ENCODE measurements at places on chromosomes 3 and 15.

GRCh38 chr3:115148142-115148790 lies 1.2 kb upstream of the ZBTB20 start:
- DNase-seq, result no peak

DNA sequence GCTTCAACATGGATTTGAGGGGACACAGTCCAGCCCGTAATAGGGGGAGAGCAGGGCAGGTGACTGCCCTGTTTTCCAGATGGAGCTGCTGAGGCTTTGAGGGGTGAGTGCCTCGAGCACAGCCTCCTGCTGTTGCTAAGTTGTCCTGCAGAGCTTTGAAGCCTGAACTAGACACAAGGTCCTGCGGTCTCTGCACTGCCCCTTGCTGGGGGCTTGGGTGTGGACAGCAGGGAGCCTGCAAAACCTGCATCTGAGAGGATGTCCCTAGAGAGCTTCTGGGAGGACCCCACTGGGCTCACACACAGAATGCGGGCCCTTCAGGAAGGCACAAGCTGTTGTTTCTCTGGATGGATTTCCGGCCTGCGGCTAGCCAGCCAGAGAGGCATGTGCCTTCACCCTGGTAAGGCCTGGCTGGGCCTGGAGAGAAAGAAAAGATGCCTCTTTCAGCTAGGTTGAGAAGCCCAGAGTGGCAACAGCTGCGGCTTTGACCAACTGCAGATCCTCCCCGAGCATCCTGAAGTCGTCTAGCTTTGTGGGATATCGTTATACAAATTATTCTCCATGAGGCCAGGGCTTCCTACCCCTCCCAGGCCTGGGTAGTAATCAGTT lies 226.2 kb downstream of the SLCO3A1 start:
- no peak for DNase-seq

DNA sequence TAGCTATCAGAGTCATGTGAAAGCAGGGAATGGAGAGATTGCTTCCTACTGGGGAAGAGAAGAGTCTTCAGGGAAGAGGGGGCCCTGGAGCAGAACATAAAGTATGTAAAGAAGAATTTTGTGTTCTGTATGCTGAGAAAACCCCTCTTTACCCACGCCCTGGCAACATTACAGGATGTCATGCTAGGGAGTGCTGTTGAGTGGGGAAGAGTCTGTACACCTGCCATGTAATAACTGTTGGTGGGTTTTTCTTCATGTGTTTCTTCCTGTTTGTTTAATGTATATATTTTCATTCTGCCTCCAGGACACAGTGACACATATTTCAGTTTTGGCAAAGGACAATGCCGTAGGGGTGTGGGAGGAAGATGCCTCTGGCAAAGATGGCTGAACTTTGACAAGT lies 122.8 kb upstream of the LPP start:
- no peak for DNase-seq

GRCh38 chr3:9666704-9667445 lies 17.6 kb downstream of the MTMR14 start:
- no peak for DNase-seq

- no peak for DNase-seq
Observed at GRCh38 chr3:46206282-46207015, 1.7 kb downstream of the CCR1 start.

GRCh38 chr15:60553163-60553562 lies 74.2 kb upstream of the ICE2 start:
- no peak for DNase-seq

- DNase-seq, result no peak
Observed at GRCh38 chr3:51966016-51966415, 1.2 kb downstream of the PCBP4 start.

GRCh38 chr15:85706779-85707518 lies 87.8 kb downstream of the KLHL25 start:
- DNase-seq, result no peak

GRCh38 chr15:82921939-82922338 lies 30.6 kb downstream of the HOMER2 start:
- no peak for DNase-seq

DNA sequence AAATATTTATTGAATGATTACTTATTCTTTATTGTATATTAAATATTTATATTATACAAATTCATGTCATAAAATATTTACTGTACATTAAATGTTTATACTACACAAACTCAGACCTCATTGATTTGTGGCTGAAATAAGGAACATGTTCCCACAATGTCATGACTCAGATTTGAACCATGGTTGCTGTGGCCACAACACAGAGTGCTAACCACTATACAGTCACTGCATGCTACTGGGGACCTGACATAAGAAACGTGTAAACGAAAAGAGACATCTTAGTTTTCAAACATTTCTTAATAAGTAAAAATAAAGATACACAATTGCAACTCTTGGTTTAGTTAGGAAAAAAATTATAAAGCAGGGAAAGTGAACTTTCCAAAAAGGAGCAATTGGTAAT lies 99.1 kb upstream of the AGTR1 start:
- DNase-seq, result no peak

DNA sequence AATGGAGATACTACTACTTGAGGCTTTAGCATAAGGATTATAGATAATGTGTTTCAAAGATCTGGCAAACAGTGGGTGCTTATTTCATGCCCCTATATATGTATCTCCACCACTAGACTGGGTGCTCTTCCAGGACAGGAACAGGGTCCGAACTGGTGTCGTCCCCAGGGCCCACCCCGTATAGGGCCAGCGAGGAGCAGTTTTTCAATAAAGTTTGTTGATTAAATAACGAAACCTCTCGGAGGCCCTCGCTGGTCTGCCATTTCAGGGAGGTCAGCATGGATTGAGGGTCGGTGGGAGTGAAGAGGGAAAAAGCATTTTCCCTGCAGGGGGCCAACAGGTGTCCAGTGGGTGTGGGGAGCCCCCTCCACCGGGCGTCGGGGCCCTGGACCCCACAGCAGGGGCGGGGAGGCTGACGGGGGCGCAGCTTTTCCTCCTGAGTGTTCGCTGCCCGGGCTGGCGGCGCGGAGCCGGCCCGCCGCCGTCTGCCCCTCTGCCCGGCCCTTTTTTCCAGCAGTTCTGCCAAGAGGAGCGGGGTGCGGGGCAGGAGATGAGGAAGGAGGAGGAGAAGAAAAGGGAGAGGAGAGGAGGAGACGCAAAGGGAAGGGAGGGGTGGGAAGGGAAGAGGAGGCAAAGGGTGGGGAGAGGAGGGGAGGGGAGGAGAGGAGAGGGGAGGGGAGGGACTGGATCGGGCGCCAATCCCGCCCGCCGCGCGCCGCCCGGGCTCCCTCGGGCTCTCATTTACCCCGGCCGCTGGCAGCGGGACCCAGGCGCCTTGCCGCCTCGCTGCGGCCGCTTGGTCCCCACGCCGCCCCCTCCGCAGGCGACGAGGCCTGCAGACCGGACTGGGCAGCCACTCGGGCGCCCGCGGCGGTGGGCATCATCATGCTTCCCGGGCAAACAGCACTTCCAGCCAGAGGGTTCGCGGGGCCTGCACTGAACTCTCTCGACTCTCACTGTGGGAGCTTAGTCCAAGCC lies 66.3 kb downstream of the ISG20 start:
- DNase-seq, result peak; percentile 24

DNA sequence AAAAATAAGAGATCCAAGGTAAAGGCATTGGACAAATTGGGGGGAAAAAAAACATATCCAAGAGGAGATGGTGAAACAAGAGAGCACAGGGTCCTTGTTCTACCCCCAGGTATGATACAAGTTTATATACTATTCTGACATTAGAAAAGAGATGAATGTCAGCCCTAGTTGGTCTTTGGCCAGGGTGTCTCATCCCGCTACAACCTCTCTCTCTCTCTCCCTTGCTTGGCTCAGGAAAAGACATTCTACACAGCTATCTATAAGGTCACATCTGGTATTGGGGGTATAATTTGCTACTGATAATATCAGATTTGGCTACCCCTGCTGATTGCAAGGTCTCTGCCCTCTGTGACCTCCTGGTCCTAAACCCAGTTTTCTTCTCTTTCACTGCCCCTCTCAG lies 117.2 kb downstream of the GOLIM4 start:
- no peak for DNase-seq

- no peak for DNase-seq
Observed at GRCh38 chr3:65706776-65707568, 331.7 kb downstream of the MAGI1 start.

DNA sequence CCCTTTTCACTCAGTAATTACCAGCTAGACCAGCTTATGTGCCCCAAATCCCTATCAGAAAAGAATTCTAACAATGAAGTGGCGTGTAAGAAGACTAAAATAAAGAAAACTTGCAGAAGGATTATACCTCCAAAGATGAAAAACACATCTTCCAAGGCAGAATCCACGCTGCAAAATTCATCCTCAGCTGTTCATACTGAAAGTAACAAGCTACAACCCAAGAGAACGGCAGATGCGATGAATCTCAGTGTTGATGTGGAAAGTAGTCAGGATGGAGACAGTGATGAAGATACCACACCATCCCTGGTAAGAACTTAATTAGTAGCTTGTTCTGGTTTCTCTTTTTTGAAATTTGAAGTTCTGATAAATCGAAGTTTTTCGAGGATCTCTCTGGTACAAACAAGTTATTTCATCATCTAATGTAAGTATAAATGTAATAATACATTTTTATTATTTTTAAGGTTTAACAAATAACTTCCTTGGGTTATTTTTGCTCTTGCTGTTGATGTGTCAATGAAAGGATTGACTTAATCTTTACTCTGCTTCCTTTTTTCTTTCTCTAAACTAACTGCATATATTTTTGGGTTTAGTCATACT lies 1.4 kb downstream of the WDR76 start:
- DNase-seq, result no peak

DNA sequence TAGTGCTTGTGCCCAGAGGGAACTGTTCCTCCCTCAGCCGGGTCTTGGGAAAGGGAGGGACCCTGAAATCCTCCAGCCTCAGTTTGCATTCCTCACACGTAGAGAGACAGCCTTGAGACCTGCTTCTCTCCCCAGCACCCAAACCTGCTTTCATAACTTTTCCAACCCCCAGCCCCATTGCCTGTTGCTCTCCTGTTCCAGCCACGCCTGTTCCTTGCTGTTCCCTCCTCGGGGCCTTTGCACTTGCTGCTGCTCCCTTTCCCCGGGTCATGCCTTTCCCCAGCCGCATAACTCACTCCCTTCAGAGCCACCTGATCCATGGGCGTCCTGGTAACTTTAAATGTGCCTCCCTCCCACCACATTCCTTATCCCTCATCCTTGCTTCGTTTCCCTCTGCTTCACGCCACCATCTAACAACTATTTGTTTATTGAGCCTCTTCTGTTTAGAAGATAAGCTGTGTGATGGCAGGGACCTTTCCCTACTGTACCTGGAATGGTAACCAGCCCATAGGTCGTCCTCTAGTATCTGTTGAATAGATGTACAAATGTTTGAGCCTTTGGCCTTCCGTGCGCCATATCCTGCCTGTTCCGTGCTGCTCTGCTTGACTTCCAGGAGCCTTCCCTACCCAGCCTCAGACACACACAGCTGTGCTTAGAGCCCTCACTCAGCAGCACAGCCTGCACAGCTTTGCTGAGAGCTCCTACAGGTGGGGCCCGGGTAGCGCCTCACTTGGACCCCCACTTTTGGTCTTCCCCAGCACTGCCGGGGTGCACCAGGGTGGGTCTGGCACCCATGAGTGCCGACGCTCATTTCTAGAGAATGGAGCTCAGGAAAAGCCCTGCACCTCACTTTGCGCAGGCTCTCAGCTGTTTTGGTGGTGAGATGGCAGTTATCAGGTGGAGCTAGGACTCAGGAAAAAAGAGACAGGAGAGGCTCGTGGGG lies 60.2 kb downstream of the SCN5A start:
- DNase-seq, result no peak

- DNase-seq, result no peak
Observed at GRCh38 chr15:91426412-91426811, 326.4 kb downstream of the SV2B start.

GRCh38 chr15:59199626-59200465 lies 6.8 kb upstream of the LDHAL6B start:
- DNase-seq, result no peak

DNA sequence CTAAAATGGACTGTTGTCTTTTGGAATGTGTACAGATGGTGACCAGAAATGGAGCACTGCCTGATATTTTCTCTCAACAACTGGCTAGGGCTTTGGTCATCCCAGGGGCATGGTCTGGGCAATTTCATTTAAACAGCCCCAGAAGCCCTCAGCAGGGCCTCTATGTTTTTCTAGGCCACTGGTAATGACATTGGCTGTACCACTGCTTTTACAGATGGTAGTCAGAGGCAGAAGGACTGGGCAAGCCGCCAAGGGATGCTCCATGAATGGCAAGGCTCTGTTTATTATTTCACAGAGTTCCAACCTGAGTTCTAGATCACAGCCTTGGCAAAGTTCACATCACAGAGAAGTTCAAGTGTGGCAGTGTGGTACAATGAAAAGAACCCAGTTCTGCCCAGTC lies 37.0 kb upstream of the LMCD1 start:
- DNase-seq, result no peak

GRCh38 chr3:46122091-46122490 lies 86.0 kb downstream of the CCR1 start:
- DNase-seq, result no peak

- peak; percentile 36 for DNase-seq
Observed at GRCh38 chr3:169659096-169659819, 4.3 kb downstream of the MECOM start.

- no peak for DNase-seq
Observed at GRCh38 chr3:32354362-32354778, 37.3 kb upstream of the CMTM7 start.

GRCh38 chr15:100726070-100726420 lies 123.7 kb downstream of the ASB7 start:
- DNase-seq, result no peak

GRCh38 chr15:37446921-37447320 lies 346.6 kb upstream of the MEIS2 start:
- no peak for DNase-seq

DNA sequence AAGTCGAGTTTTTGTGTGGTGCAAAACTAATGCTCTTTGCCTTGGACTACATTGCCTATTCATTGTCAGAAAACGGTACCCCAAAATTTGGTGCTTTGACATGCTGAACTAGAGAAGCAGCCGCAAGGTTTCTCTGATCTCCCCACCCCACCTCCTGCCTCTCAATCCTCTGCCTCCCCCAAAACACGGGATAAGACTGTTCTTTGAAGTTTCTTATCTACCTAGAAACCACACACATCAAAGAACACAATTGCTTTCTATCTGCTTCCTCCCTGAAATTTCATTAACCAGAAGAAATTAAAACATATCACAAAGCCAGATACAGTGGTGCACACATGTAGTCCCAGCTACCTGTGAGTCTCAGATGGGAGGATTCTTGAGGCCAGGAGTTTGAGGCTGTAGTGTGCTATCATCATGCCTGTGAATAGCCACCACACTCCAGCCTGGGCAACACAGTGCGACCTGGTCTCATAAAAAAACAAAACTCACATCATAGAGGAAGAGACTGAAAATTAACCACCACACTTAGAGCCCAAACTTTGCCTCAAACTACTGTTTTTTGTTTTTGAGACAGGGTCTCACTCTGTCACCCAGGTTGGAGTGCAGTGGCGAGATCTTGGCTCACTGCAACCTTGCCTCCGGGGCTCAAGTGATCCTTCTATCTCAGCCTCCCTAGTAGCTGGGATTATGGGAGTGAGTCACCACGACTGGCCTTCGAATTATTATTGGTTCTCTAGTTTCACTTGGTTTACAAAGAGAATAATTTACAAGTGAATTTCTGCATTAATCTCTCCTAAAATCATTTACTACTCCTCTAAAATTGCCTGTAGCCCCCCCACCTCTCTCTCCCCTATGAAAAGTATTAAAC lies 2.7 kb upstream of the PCNP start:
- no peak for DNase-seq
